ENCODE measurements at places on chromosomes 7 and 10.

- peak; percentile 27 for DNase-seq
Measured at GRCh38 chr7:38795593-38795992, 113.4 kb downstream of the VPS41 start.

DNA sequence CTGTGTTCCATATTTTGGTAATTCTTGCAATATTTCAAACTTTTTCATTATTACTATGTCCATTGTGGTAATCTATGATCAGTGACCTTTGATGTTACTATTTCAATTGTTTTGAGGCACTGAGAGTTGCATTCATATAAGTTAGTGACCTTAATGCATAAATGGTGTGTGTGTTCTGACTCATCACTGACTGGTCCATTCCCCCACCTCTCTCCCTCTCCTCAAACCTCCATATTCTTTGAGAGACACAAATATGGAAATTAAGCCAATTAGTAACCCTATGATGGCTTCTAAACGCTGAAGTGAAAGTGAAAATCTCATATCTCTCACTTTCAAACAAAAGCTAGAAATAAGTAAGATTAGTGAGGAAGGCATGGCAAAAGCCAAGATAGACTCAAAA, 739.6 kb downstream of the CCSER2 start:
- DNase-seq: no peak

- DNase-seq: no peak
Measured at GRCh38 chr10:112589081-112589480, 142.1 kb downstream of the VTI1A start.

DNA sequence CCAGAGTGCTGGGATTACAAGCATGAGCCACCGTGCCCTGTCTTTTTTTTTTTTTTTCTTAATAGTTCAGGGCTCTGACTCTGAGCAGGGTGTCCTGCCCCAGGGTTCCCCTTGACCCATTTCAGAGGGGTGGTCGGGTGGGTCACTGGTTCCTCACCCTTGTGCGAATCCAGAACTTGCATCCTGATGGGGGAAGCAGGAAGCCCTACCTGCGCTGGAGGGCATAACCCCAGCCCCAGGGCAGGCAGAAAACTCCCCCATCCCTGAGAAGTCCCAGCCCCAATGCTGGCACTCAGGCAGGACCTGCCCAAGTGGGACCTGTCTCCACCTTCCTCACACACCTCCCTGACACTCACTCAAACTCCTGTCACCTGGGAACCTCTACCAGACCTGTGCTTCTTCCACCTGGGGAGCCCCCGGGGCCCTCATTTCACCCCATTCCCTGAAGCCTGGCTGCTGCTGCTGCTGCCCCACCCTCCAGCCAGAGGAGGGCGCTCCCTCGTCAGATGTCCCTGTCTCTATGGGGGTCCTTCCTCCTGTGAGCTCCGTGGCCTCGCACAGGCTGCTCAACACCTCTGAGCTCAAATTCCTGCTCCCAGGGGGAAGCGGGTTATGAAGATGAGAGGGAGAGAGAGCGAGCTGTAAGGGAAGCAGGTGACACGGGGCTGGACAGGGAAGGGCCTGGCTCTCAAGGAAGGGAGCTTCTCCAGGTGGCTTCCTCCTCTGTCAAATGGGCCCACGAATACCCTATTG, 15.1 kb upstream of the ZNF273 start:
- no peak for DNase-seq

GRCh38 chr10:45155784-45156183, 155.1 kb downstream of the ZNF22 start:
- DNase-seq: no peak

DNA sequence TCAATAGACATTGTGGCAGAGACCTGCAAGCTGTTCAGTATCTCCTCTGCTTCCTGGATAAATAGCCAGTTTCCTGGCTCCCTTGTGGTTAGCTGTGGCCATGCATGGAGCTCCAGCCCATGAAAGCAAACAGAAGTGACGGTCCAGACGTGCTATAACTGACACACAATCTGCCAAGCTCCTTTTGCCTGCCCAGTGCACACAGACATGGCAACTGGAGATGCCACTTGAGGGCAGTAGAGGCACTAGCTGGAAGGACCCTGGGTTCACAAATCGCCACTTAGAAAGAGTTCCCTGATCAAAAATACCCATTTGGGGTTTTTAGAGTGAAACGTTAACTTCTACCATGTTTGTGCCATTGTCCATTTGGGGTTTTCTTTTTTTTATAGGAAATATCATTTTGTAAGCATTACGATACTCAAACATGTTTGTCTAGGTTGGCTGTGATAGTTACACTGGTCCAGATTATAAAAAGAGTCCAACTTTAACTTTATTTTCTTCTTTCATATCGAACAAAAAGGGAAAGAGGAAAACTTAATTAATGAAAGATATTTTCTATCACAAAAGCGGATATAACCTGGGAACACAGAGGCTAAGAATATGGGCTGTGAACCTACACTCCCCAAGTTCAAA, 31.3 kb downstream of the KIN start:
- peak; percentile 26 for DNase-seq

DNA sequence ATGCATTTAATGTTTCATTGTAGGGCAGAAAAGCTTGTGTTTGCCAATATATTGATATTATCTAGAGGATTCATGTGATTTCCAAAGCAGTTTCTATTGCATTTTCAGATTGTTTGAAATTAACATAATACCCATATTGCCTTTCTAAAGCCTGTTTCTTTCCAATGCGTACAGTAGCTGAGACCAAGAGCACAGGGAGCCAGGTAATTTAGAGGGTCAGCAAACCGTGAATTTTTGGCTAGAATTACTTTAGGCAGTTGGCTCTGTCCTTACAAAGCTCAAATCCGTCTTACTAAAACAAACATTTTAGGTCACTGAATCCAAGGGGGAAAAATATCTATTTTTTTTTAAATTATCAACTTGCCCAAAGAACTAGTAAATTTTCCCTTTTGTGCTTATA, 604.9 kb upstream of the ADARB2 start:
- no peak for DNase-seq

DNA sequence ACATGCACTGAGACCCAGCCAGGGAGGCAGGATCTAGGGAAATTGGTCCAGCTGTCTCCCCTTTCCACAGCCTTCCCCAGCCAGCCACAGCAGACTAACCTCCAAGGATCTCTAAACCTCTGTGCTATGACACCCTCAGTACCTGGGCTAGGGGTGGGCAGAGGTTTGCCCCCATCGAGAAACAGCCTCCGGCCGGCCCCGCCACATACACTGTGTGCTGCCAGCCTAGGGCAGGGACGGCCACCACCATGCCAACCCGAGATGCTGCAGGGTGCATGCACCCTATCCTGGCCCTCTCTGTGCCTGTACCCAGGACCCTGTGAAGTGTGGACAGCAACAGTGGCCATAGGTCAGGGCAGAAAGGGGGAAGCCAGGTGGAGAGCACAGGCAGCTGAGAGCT, 58.1 kb downstream of the PARP12 start:
- DNase-seq: no peak

- no peak for DNase-seq
Measured at GRCh38 chr7:69685293-69685631, 87.0 kb downstream of the AUTS2 start.

DNA sequence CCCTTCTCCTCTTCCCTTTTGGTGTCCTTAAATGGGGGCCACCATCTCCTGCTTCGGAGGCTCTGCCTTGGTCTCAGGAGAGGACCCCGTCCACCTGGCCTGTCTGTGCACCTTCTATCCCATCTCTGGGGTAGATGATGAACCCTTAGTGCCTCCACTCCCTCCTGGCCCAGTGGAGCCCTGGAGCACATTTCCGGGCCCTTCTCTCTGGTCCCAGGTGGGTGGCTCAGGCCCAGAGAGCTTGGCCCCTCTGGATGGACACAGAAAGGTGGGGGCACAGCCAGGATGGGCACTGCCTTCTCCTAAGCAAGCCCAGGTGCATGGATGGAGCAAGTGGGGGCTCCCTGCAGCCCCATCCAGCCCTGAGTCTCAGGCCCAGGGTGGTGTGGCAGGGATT, 121.4 kb upstream of the RET start:
- no peak for DNase-seq

DNA sequence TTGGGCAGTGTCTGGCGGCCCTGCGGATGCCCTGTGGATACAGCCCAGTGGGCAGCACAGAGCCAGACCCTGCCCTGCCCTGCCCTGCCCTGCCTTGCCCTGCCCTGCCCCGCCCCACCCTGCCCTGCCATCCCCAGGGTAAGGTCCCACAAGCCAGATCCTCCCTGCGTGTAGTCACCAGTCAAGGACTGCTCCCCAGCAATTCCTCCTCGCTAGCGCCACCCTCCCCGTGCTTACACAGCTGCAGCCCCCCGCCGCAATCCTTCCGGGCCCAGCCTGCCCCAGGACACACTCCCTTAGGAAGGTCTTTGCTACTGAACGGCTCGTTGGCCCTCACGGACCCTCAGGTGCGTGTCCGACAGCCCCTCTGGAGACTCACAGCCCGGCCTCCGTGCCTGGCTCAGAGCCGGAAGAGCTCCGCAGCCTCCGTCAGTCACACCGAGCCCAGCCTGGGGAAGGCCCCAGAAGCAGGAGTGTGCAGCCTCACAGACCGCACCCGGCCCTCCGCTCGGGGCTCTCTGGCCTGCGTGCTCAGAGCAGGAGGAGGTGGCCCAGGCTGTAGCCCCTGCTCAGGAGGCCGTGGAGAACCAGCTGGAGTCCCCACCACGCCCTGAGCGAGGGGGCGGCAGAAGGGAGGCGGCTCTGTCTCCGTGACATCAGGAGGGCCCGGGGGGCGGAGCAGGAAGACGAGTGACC, 68.3 kb downstream of the PWWP2B start:
- DNase-seq: no peak

GRCh38 chr10:79074732-79075131, 6.0 kb downstream of the ZMIZ1 start:
- DNase-seq: no peak

DNA sequence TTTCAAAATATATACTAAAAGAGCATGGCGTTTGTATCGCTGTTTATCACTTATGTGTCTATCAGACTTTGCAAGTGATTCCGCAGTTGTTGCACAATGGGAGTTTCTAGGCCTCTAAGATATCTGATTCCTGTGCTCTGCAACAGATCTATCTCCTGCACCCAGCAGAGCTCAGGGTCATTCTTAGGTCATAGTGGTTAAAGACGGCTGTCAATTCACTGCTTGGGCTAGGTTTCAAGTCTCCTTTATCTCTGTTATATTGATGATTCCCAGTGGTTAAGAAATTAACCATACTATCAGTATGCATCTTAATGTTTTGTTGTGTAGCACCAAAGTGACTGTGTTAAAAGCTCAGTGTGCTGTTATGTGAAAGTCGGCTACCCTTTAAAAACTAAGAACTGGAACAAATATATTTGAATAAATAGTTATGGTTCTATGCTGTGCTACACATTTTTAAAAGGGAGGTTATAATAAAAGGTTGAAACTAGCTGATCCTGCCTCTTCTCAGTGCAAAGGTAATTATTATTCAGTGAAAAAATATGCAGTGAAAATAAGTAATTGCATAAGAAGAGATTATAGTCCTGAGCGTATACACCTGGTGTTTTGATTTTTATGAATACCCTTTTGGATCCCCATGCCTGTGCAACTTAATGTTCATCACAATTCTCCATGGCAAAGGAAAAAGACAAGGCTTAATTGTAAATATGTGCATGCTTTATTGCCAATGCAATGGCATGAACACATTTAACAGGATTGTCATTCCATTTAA, 24.0 kb downstream of the HOXA1 start:
- no peak for DNase-seq

- DNase-seq: no peak
Measured at GRCh38 chr7:83593921-83594475, 54.9 kb downstream of the SEMA3E start.

DNA sequence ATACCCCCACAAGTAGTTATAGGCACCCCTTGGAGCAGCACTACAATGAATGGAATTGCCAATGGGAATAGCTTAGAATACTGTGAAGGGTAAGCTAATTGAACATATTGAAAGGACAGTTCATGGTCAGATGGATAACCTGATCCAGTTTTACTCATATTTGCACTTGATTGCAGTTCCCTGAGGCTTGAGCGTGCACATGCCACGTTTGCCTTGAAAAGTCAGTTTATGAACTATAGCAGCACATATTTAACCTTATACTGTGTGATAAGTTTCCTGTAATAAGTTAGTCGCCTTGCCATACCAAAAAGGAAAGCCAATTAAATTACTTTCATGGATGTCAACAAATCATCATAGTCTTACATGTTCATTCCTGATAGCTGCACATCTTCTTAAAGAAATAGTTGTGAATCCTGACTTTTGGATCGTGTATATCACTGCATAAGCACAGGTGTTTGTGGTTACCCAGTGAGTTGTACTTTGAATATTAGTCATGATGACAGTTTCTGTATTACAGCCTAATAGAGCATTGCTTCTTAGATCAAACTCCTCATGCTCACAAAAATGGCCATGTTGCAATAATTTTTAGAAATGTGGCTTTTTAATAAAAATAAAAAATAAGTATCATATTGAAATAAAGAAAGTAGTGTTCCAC, 21.6 kb downstream of the DNTT start:
- no peak for DNase-seq

DNA sequence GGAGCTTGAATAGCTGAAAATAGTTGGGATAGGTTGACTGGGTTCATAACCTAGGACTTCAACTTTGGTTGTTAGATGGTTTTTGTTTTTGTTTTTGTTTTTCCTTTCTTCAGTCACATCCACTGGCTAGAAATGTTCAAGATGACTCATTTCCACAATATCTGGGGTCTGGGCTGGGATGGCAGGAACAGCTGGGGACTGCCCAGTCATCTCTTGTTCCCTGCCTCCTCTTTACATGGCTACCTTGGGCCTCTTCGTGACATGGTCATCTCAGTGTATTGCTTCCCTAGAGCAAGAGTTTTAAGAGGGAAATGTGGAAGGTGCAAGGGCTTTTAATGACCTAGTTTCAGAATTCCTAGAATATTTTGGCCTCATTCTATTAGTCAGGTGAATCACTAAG, 915.8 kb downstream of the XPNPEP1 start:
- DNase-seq: no peak

DNA sequence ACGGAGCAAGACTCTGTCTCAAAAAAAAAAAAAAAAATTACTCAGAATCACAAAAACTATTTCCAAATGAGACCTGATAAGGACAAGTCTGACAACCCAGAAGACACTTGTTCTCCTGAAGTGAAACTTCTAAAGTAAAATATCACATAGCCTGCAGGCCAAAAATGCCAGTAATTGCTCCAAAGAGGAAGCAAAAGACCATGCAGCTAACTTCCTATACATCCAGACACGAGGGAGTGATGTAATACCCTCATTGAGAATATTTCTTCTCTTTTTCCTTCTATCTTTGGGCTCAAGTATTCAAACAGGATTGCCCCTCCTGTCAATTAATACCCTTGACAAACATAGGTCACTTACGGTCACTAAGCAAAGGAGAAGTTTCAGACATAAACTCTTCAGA, 31.2 kb downstream of the ARMH3 start:
- no peak for DNase-seq

GRCh38 chr10:102764470-102765161, 20.9 kb downstream of the WBP1L start:
- DNase-seq: no peak

All from renal cortical epithelial cell (primary cell).